ENCODE measurements at places on chromosomes 5 and 9. TPM values are rescaled to one million over a fixed set of nuclear protein-coding genes. Genes with fewer than 3 reads are reported as not detected.

GRCh38 chr9:16043756-16044578 is 491.1 kb downstream of the CCDC171 start:
- DNase-seq = no peak

DNA sequence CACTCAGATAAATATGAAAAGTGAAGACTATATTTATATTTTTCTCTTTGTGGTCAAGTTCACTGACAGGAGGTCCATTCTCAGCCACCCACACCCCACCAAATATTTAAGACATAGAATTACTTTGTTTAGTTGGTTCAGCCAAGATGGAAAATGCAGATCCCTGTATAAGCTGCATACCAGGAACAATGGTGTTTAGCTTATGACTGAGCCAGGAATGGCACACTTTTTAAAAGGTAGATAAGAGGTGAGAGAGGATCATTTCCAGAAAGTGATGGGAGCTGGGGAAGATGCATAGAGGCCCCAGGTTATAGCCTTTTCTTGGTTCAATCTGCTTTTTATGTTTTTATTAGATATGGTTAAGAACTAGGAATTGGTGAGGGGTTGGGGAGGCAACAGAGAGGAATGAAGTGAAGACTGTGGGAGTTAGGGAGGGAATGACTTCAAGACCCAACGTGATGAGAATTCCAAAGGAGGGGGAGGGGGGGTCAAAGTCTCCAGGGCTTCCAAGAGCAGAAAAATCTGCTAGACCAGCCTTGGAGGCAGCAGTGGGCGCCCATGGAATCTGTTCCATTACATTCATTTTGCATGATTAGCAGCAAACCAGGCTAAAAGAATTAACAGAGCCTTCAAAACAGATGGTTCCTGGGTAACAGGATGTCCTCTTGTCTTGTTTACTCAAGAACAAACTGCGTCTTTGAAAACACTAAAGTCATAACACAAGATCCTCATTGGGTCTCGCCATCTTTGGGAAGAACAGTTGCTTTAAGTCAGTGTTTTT is 95.2 kb downstream of the FGF1 start:
- no peak for DNase-seq

- DNase-seq = no peak
These were observed 156.8 kb downstream of the MAPKAP1 start for GRCh38 chr9:125549891-125550885.

- peak; percentile 85 for DNase-seq
These were observed 9.1 kb upstream of the URM1 start for GRCh38 chr9:128361986-128362646.

SLC27A6 gene
- total RNA-seq = 0.15 TPM

CD274 gene
- total RNA-seq = 16.5 TPM

FOXD4L4 gene
- 0.77 TPM for total RNA-seq

Data from lower lobe of right lung (tissue), 2 donors.